ENCODE measurements at places on chromosomes 6 and 20.

DNA sequence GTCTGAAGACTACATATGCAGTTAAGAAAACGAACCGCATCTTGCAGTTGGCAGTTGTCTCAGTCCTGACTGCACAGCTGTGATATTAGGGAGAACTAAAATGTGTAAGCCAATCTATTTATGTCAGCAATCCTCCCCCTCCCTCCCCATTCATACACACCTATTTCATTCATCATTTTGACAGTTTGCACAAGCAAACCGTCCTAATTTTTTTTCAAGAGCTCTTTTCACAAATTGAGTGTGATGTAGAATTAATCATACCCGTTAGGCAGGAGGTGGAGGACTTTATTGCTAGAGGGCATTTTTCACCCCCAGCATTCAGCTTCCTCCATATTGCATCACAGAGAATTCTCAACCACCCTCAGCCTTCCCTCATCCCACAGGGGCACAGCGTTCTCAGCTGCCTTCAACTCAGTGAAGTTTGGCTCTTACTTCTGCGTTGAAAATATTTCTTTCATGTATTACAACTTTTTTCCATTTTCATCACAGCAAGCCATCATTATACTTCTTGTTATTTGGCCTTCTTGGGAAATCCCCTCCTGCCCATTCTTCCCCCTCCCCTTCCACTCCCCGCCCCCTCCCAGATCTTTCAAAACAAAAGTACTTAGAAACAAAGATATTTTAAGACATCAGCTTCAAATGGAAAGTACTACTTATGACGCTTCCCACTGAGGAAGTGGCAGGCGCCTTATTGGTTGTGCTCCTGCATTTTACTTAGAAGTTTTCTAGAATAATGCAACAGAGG is 37.5 kb downstream of the NOX3 start:
- DNase-seq = peak; percentile 75

GRCh38 chr6:50271817-50272216 is 222.1 kb upstream of the DEFB112 start:
- no peak for DNase-seq

DNA sequence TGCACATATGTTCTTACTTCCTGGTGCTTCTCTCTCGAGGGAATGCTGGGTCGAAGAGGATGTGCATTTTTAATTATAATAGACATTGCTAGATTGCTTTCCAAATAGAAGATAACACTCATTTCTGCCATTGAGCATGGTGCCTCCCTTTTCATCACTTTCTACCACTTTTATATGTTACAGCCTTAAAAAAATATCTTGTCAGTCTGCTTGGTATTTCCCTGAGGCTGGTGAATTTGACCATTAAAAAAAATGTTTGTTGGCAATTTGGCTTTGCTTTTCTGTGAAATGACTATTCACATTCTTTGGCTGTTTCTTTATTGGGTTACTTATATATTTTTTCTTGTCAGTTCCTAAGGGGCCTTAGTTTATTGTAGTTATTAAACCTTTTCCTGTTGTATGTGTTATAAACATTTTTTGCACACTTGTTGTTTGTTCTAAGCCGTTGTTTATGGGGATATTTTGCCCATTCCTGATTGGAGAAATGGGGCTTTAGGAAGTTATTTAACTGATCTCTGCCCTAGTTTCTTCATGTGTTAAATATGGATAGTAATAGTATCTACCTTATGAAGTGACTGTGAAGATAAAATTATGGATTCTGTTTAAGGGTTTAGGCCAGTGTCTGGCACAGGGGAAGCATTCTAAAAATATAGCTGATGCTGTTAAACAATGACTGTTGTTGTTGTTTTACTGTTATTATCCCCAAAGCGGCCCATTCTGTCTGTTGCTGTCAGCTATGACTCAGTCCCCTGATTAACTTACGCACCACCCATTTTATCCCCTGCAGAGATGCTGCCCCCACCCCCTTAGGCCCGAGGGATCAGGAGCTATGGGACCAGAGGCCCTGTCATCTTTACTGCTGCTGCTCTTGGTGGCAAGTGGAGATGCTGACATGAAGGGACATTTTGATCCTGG is 3.8 kb downstream of the DDR1 start:
- DNase-seq = no peak

DNA sequence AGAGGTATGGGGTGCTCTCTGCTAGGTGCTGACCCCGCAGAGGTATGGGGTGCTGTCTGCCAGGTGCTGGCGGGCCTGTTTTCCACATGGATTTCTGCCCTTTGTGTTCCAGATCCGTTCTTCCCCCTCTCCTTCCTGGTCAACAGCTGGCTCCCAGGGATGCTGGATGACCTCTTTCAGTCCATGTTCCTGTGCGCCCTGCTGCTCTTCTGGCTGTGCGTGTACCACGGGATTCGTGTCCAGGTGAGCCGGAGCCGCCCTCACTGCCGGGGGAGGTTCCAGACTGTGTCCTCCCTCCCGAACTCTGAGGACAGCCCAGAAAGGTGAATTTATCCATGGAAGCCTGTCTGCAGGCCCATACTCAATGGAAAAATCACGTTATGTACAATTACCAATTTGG is 36.3 kb downstream of the DYNLT1 start:
- no peak for DNase-seq

DNA sequence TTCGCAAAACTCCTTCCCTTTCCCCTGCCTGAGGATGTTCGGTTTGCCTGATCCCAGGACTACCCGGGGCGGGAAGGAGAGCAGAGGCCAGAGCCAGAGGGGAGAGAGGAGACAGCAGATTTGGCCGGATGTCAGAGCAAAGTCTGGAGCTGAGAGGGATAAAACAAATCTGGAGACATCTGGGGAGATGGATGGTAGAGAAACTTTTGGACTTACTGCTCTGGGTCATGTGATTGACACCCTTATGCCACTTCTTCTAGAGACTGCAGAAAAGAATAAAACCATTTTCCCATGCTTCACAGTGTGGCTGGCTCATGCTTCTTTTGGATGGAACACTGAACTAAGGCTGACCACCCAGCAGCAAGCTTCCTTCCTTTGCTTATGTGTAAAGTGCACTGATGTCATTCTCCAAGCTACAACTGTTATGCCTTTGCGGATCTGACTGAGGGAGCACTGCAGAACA is 174.7 kb downstream of the FOXC1 start:
- DNase-seq = no peak

DNA sequence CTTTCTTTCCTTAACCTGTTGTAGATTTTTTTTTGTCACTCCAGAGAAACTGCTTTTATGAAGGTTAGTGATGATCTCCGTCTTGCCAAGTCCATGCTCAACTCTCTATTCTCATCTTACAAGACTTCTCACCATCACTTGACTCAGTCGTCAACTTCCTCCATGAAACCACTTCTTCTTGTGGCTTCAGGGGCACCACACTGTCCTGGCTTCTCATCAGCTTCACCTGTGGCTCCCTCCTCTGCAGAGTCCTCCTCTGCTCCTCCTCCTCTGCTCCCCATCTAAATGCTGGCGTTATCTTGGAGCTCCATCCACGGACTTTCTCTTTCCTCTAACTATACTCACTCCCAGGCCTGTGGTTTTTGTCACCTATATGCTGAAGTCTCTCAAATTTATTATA is 187.5 kb downstream of the BACH2 start:
- no peak for DNase-seq

- no peak for DNase-seq
Observed at GRCh38 chr6:106270414-106270813, 55.1 kb downstream of the ATG5 start.

GRCh38 chr20:45701873-45702272 is at the start of gene WFDC13:
Gene WFDC13 (plus strand): TSS chr20:45702038. CDS start chr20:45702124, 86 bp downstream.
- DNase-seq = no peak

- no peak for DNase-seq
Observed at GRCh38 chr6:100203400-100203799, 209.4 kb upstream of the MCHR2 start.

GRCh38 chr6:36962874-36963273 is 8.3 kb downstream of the PI16 start:
- DNase-seq = peak; percentile 85

- DNase-seq = no peak
Observed at GRCh38 chr6:153564803-153565202, 433.7 kb upstream of the RGS17 start.

- no peak for DNase-seq
Observed at GRCh38 chr6:124433387-124434160, 528.7 kb upstream of the RNF217 start.

DNA sequence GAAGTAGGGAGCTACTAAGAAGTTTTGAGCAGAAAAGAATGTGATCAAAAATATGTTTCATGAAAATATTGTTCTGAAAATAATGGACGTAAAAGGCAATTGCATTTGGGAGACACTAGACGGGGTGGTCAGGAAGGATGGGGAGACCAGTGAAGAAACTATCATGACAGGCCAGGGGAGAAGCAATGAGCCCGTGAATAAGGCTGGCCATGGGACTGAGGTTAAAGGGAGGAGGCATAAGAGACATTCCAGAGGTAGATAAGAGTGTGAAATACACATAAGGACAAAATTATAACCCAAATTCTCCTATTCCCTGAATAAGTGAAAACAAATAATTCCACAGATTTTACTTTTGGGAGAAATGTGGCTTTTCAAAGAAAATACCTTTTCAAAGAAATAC is 51.7 kb downstream of the MARCKS start:
- no peak for DNase-seq

- DNase-seq = no peak
Observed at GRCh38 chr6:164826831-164827468, 482.5 kb downstream of the C6orf118 start.

DNA sequence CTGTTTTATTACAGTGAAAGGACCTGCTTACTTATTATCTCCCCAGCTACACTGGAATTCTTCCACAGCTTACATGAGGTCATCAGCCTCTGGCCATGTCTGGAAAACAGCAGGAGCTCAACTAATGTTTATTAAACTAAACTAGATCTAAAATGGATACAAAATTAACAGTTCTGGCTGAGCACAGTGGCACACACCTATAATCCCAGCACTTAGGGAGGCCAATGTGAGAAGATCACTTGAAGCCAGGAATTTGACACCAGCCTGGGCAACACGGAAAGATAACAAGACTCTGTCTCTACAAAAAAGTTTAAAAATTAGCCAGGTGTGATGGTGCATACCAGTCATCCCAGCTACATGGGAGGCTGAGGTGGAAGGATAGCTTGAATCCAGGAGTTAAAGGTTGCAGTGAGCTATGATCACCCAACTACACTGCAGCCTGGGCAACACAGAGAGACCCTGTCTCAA is 220.8 kb upstream of the MARCKS start:
- DNase-seq = no peak

- peak; percentile 67 for DNase-seq
Observed at GRCh38 chr6:11381801-11382513, 149.5 kb upstream of the NEDD9 start.

- DNase-seq = no peak
Observed at GRCh38 chr6:138526822-138527235, 27.5 kb upstream of the NHSL1 start.

Measured in activated naive CD4-positive, alpha-beta T cell treated with Interleukin-2 at 50 U/mL for 16 hours (primary cell).